ENCODE measurements at places on chromosomes 2 and 18.

- no peak for DNase-seq
Observed at GRCh38 chr2:149057401-149057800, 18.9 kb downstream of the LYPD6B start.

DNA sequence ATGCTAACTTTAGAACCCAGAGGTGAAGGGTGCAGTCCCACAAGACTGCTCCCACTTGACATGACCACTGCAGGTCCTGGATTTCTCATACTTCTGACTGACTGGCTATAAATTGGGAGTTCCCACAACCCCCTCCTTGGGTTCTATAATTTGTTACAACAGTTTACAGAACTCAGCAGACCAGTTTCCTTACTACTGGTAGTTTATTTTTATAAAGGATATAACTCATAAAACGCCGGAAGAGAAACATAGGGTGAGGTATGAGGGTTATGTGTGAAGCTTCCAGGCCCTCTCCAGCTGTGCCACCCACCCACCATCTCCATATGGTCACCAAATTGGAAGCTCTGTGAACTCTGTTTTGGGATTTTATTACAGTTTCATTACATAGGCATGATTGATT lies 839.6 kb downstream of the TSN start:
- no peak for DNase-seq

GRCh38 chr2:207896525-207897285 lies 127.0 kb upstream of the FZD5 start:
- DNase-seq = no peak

DNA sequence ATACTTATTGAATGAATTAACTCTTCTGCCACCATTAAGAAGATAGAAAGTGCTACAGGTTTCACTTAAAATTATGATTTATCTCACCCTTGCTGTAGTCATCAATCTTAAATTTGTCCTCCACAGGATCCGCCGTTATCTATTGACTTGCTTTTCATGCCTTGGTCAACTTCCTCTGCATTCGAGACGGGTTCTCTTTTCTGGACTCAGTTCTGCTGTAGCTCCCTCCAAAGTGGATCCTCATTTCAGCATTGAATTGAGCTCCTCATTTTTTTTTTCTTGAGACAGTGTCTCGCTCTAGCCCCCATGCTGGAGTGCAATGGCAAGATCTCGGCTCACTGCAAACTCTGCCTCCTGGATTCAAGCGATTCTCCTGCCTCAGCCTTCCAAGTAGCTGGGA lies 27.6 kb downstream of the INPP5D start:
- no peak for DNase-seq

DNA sequence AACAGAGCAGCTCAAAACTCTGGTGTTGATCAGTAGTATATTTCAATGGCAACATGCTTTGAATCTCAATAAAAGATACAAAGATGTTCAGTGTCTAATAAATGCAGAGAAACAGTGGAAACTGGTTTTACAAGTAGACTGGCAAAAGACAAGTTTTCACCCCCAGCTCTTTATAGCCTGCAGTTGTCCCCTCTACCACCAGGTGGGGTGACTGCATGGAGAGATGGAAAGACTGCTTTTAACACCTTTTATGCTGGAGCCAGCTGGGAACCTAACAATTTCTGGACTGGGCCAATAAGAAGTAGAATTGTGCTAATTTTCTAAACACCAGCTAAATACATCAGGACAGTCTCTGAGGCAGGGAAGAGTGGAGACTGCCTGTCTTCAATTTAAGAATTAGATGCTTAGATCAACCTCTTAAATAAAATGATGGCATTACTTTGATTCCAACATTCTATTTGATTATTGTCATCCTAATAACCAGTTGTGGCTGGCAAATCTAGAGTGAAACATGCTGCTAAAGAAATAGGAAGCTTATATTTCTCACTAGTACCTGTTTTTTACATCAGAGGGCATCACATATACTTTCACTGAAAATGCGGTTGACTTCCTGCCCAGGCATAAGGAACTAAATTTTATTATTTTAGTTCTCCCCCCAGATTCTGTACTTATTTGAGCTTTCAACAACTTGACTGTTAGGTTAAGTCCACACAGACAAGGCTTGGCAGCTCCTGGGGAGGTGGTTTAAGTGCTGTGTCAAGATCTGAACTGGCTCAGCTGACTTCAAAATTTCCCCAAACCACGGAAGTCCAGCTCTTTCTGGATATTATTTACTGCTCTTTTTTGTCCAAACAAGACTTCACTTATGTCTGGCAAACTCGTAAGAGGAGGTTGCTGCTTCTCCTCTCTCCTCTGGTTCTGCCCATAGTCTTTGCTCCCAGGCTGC lies 140.5 kb downstream of the TPGS2 start:
- DNase-seq = peak; percentile 52

- DNase-seq = no peak
Observed at GRCh38 chr2:144143294-144144151, 376.4 kb downstream of the ZEB2 start.

DNA sequence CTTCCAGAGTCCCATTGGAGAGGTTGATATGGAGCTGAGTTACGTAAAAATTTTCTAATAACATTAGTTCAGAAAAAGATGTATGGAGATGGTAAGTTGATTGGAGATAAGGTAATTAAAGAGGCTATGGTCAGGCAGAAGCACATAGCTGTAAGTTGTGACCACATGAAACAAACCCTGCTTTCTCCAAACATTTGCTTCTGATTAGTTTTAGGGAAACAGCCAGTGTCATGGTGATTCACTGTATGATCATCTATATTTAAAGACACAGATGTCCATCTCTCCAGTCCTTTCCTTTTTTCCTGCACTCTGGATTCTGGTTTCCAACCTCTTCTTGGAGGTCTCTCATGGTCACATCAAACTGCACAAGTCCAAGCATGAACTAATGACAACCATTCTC lies 1550.8 kb upstream of the PIK3C3 start:
- no peak for DNase-seq

- DNase-seq = no peak
Observed at GRCh38 chr2:205689820-205690219, 7.5 kb downstream of the NRP2 start.

- DNase-seq = no peak
Observed at GRCh38 chr2:211737282-211737681, 801.3 kb downstream of the ERBB4 start.

DNA sequence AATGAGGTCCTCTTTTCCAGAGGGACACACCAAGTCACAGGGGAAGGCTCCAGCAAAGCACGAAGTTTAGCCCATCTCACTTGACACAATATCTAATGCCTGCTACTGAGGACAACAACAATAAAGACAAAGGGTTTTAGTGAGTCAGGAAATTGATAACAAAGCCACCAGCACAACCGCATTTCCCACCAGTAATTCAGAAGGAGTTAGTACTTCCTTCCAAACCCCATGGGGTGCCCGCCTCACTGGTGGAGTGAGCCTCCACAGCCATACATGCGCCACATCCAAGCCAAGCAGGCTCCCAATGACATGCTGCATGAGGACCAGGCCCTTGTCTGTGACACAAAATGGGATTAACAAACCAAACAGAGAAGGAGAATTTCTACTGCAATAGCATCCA lies 40.1 kb downstream of the MRPL35 start:
- no peak for DNase-seq

GRCh38 chr18:48649231-48649630 lies 110.4 kb downstream of the CTIF start:
- DNase-seq = no peak

- no peak for DNase-seq
Observed at GRCh38 chr2:219631904-219632759, 4.7 kb downstream of the SLC4A3 start.

DNA sequence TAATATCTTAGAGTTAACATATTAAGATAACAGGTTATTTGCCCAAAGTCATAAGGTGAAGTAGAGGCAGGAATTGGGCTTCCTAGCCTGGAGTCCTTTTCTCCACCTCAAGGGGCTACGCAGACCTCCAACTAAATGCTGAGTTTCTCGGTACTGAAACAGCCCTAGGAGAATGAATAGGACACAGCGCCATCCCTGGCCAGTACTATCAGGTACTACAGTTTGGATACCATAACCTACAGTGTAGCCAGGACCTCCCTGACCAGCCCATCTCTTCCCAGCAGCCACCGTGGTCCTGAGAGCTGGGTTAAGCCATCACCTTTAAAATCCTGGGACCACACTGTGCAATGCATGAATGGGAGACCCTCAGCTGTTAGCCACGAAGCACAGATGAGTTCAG lies 15.7 kb downstream of the CASP8 start:
- DNase-seq = no peak

DNA sequence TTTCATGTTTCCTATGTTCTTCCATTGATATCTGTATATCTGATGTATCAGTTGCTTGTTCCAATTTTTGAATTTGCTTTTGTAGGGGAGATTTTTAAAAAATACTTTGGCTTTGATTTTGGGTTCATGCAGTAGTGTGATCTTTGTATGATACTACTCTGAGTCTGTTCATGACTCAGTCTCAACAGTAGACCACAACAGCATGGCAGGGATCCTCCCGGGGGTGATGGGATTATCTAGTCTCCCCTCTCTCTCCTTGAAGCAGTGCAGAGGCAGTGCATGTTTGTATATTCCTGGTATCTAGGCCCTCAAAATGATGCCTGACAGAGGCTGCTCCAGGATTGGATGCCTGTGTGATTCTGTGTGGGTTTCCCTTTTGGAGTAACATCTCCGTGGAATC lies 55.3 kb downstream of the G6PC2 start:
- DNase-seq = no peak

- no peak for DNase-seq
Observed at GRCh38 chr2:184270660-184271059, 327.7 kb upstream of the ZNF804A start.

DNA sequence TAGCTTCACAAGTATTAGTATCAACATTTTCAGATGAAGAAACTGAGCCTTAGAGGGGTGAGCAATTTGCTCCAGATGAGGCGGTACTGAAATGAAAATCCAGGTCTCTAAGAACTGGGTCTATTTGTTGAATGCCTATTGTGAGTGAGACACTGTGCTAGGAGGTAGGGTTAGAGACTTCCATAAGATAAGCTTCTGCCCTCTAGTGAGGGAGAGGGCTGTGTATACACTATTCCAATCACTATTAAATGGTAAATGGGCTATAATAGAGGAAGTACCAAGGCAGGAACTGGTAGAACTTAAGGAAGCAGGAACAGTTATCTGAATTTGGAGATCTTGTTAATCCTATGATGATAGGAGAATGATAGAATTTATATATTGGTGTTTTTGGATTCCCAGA lies 23.6 kb upstream of the GLS start:
- no peak for DNase-seq

DNA sequence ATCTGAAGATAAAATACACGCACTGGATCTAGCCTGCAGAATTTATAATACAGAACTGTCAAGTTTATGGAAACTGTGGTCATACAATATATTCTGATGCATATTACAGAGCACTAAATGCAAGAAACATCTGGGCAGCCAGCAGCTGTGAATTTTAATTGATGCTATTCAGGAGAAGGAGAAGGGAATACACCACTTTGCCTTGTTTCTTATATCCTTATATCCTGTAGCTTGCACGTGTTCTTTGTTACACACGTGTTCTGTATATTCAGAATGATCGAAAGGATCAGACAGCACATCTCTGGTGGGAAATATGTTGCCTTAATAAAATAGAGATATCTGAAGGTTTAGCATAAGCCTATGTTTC lies 335.8 kb downstream of the AGPS start:
- DNase-seq = no peak

DNA sequence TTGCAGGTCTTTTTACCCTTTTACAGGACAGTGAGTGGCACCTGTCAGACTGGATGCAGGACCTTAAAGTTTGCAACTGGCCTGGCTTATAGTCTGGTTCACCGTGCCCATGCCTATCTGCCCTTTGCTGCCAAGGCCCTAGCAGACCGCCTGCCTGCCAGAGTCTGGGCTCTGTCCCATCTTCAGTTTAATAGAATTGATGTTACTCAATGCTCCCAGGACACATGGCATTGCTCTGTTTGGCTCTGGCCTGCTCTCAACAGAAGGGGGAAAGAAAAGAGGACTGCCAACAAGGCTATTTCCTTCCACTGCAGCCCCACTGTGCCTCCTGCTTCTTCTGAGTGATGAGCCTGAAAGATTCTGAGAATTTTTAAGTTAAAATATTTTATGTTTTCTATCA lies 25.6 kb upstream of the TMEM178A start:
- no peak for DNase-seq

DNA sequence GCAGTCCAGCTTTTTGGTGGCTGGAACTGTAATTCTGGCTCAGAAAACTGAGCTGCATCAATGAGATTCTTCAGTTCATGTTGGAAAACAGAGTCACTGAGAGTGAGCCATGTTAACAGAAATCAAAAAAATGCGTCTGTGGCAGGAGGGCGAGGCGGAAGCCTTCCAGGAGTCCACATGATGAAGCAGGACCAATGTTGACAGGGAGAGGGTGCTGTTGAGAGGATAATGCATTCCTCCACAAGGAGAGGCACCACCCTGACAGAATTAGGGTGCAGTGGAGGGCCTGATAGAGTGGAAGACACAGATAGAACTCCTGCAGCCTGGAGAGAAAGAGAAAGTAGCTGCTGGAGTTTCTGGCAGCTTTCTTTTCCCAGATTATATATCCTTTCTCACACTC lies 111.5 kb downstream of the MGAT5 start:
- no peak for DNase-seq

GRCh38 chr2:33529771-33530481 lies 53.5 kb downstream of the RASGRP3 start:
- no peak for DNase-seq

DNA sequence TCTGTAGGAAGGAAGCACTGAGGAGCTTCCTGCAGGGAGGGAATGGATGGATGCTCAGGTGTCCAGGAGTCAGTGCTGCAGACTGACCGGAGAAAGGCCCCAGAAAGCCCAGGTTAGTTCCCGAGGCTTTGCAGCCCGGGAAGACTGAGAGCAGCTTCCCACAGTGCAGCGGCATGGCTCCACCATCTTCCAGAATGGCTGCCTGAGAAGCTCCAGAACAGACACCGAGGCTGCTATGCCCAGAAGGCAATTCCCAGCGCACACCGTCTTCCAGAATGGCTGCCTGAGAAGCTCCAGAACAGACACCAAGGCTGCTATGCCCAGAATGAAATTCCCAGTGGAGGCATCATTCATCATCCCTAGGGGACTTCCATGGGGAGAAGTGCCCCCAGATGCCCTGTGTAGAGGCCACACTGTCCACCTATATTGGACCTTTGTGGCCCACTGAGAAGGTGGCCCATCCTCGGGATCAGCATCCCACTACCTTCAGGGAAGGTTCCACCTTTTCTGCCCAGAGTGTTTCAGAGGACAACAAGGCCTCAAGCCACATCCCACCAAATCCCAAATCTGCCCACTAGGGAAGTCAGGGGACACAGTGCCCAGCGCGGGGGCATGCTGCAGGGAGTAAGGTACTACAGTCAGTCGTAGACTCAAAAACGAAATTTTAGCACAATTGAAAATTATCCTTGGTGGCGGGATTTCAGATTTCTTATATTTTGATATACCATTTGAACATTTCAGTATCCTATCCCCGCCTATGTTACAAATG lies 80.5 kb downstream of the KCNF1 start:
- DNase-seq = no peak

GRCh38 chr2:3399829-3400228 lies 20.3 kb downstream of the TRAPPC12 start:
- DNase-seq = no peak

- no peak for DNase-seq
Observed at GRCh38 chr18:68478246-68478645, 236.7 kb downstream of the TMX3 start.

GRCh38 chr18:77550625-77551024 lies 301.0 kb downstream of the GALR1 start:
- DNase-seq = no peak

GRCh38 chr2:147057892-147058490 lies 786.8 kb upstream of the ACVR2A start:
- no peak for DNase-seq

GRCh38 chr18:13376841-13377351 lies 158.3 kb downstream of the LDLRAD4 start:
- DNase-seq = peak; percentile 48
